ENCODE measurements at places on chromosomes 3 and 15.

- DNase-seq, result no peak
Observed at GRCh38 chr3:128367221-128367620, 99.5 kb downstream of the DNAJB8 start.

GRCh38 chr15:37820380-37821128 is 113.9 kb upstream of the TMCO5A start:
- no peak for DNase-seq

GRCh38 chr3:30764891-30765290 is 129.6 kb downstream of the GADL1 start:
- DNase-seq, result no peak

GRCh38 chr3:186172353-186172752 is 63.5 kb upstream of the ETV5 start:
- no peak for DNase-seq

GRCh38 chr3:29335438-29335837 is 54.6 kb downstream of the RBMS3 start:
- DNase-seq, result no peak

GRCh38 chr15:42375252-42375651 is 16.0 kb downstream of the CAPN3 start:
- no peak for DNase-seq

GRCh38 chr3:40130721-40131120 is 178.8 kb upstream of the EIF1B start:
- no peak for DNase-seq

- no peak for DNase-seq
Observed at GRCh38 chr3:40465111-40465407, 7.9 kb downstream of the RPL14 start.

GRCh38 chr3:30342318-30343060 is 263.9 kb upstream of the TGFBR2 start:
- no peak for DNase-seq

GRCh38 chr3:197345390-197345789 is 47.0 kb upstream of the DLG1 start:
- DNase-seq, result no peak

GRCh38 chr3:49716169-49716568 is 3.3 kb downstream of the AMIGO3 start:
- no peak for DNase-seq

GRCh38 chr15:49255966-49256759 is 86.1 kb downstream of the GALK2 start:
- no peak for DNase-seq

GRCh38 chr15:84785053-84785452 is 32.1 kb upstream of the ALPK3 start:
- DNase-seq, result peak; percentile 23

- DNase-seq, result no peak
Observed at GRCh38 chr3:27224197-27224596, 145.0 kb downstream of the NEK10 start.

DNA sequence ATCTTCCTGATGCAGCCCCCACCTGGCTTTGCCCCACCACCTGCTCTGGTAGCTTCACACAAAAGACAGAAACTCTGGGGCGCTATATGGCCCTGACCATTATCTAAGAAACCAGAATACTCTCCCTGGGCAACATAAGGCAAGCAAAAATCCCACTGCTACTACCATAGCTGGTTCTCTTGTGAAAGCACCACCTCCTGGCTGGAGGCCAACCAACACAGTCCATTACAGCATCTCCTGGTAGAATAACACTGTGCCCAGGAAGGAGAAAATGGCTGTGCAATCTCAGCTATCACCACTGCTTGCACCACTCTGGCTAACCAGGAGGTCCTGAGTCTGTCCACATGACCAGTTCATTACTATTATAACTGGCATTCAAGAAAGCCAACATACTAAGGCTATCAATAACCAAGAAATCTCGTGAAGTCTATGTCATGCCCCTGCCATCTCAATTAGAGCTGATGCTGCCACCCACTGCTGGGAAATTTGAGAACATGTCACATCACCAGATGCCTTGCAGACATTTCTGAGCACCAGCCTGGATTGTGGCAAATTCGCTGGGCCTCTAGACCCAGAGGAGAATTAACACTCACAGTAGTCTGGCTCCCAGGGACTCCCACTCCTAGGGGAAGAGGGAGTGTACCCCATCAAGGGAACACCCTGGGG is 1114.8 kb downstream of the ROBO2 start:
- no peak for DNase-seq

GRCh38 chr15:90561344-90562244 is 31.9 kb downstream of the CRTC3 start:
- no peak for DNase-seq

- no peak for DNase-seq
Observed at GRCh38 chr3:29694783-29695182, 413.9 kb downstream of the RBMS3 start.

DNA sequence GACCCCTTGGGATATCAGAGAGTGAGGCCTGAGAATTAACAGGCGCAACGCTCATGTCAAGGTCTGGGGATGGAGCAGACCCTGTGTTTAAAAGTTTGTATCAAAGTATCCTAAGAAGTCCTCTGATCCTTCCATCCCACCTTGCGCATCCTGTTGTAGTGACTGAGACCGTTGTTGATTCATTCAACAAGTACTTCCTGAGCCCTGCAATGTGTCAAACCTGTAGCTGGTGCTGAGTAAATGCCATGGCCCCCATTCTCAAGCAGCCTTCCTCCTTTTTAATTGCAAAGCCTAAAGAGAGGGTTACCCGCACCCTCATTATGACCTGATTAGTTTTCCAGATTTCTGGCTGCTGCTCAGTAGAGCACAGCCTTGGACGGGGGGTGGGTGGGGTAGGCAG is 46.4 kb downstream of the RPLP1 start:
- DNase-seq, result no peak

DNA sequence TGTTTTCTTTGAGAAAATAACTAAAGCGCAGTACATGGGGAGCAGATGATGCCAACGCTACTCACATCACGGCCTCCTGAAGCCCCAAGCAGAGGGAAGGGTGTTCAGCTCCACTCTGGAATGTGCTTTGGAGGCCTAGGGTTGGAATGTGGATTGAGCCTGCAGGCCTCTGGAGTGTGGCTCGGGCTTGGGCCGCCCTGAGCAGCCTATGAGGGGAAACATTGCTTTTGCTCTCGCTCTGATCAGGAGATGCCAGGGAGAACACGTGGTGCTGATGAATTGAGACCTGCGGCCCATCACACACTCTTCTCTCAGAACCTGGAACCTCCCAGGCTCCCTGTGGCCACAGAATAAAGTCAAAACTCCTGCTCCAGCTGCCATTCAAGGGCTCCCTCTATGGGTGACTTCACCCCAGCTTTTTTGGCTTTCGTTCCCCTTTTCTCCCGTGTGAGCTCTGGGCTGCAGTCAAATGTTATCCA is 23.3 kb downstream of the CCDC13 start:
- DNase-seq, result no peak

DNA sequence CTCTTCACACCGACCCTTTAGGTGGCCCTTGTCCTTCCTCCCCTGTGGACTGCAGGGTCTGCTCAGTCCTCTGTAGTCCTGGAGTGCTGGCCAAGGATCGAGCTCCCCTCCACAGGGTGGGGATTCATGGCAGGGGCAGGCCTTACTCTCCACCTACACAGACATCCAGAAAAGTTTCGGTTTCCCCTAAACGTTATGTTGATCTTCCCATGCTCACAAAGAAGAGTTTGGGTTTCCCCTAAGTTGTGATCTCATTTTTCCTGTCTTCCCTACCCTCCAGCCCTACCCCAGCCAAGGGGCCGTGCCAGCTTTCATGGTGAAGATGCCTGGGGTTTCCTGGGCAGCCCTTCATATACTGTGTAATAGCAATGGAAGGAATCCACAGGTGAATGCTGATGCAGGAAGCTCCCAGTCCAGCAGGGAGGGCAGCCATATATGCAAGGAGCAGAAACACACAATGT is 10.3 kb downstream of the STOML1 start:
- DNase-seq, result no peak

- DNase-seq, result no peak
Observed at GRCh38 chr3:25662736-25663320, 1.9 kb downstream of the TOP2B start.

DNA sequence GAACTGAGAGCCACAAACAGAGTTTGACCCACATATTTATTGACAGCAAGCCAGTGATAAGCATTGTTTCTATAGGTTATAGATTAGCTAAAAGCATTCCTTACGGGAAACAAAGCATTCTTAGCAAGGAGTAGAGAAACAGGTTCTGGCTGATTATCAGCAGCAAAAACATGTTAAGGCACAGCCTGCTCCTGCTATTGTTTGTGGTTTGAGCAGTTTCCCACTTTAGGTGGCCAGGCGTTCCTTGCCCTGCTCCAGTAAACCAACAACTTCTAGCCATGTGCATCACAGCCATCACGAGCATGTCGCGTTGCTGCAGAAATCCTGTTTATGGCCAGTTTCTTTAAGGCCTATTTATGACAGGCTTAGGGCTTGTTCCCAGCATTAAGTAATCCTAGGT is 44.7 kb upstream of the C2CD4B start:
- DNase-seq, result no peak

GRCh38 chr3:109355625-109356441 is 18.5 kb upstream of the DPPA4 start:
- DNase-seq, result no peak

DNA sequence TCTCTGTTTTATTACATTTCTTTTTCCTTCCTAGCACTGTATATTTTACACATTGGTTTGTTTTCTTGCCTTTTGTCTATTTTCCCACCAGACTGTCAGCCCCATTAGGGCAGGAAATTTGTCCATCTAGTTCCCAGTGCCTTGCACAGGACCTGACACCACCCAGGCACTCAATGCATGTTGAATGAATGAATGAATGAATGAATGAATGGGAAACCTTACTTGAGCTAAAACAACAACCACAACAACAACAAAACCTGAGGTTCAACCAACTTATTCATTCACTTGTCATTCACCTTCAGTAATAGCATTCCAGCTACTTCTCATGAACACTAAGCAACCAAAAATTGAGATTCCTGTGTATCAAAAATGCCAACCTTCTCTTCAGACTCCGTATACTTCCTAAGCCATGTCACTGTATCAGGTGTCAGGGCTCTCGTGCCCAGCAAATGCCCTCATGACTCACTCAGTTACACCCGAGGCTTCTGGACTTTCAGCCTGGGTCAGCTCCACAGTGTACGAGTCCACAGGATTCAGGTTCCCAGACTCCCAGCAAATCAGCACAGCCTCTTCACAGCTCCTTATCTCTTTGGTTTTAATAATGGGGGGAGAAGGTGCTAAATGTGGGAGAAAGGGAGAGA is 37.3 kb downstream of the FSD2 start:
- no peak for DNase-seq

- DNase-seq, result no peak
Observed at GRCh38 chr3:129238945-129239705, 10.3 kb upstream of the COPG1 start.

DNA sequence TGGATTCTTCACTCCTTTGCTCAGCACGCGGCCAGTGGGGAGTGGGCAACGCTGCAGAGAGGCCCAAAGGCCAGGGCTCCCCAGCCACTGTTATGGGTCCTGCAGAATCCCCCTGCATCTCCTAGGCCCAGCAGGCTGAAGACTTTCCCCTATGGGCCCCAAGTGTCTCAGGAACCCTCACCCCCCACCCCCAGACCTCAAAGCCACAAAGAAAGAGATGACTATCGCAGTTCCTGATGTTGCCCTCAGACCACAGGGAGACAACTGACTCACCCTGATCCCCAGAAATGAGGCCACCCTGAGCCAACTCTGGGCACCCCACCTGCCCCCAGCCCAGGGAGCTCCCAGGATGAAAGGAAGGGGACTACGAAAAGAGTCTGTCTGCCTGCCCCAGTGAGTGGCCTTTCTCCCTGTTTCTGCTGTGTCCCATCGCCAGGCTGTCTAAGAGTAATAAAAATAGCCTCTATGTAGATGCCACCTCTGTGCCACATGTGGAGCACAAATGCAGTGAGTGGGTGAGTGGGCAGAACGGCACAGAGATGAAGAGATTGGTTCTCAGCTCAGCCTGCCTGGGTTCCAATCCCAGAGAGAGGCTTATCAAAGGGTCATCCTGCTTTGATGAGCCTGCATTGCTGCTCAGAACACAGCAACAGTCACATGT is 283.0 kb downstream of the UACA start:
- peak; percentile 77 for DNase-seq

DNA sequence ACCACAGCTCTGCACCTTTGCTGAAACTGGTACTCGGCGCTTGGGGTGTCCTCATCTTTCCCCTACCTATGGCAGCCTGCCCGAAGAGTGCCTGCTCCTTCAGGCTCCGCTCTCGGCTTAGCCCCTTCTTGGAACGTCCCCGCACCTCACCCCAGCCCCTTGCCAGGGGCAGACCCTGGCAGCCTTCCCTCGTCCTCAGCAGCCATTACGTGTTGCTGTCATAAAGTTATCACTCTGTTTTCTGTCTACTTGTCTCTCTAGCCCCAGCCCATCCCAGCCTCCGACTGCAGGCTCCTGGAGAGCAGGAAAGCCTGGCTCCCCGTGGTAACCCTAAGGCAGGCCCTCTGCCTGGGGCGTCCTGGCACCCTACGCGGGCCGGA is 5.1 kb upstream of the BAHD1 start:
- DNase-seq, result no peak

DNA sequence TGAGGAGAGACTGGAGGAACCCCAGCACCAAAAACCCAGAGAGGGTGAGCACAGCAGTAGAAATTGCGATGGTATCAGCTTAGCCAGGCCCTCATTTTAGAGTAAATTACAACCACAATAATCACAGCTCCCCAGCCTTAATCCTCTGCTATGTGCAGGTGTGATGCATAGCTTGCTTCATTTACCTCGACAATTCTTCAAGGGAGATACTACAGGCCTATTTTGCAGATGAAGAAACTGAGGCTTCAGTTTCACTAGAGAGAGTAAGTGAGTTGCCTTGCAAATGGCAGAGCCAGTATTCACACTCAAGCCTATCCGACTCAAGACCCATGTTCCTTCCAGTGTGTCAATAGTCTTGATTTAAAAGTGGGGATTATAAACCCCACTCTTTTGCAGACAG is 33.4 kb downstream of the LSM3 start:
- DNase-seq, result no peak

- no peak for DNase-seq
Observed at GRCh38 chr3:14452740-14453710, 50.6 kb downstream of the SLC6A6 start.

DNA sequence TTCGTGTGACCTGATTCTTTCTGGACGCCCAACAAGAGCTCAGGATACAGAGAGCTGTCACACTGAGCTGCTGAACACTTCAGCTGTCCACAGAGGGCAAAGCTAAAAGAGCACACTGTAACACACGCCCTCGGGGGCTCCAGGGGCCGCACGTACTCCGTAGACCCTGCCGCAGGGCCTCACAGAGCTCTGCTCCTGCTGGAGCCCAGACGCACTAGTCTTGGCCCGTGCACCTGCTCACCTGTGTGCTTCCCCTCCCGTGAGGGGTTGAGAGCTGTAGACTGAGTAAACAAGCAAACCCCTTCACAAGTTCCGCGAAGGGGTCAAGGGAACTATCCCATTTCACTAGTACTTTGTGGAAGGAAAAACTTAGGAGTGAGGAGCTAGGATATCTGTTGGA is 30.7 kb upstream of the TUSC7 start:
- no peak for DNase-seq

- DNase-seq, result no peak
Observed at GRCh38 chr15:31550211-31550977, 223.8 kb downstream of the KLF13 start.

- DNase-seq, result no peak
Observed at GRCh38 chr3:177772908-177773557, 575.8 kb upstream of the TBL1XR1 start.

- no peak for DNase-seq
Observed at GRCh38 chr15:100893964-100894295, 14.3 kb downstream of the ALDH1A3 start.
